ENCODE measurements at places on chromosomes 2 and 18.
A peak's percentile ranks its signal among the peaks of the same experiment; 100 is the strongest.

DNA sequence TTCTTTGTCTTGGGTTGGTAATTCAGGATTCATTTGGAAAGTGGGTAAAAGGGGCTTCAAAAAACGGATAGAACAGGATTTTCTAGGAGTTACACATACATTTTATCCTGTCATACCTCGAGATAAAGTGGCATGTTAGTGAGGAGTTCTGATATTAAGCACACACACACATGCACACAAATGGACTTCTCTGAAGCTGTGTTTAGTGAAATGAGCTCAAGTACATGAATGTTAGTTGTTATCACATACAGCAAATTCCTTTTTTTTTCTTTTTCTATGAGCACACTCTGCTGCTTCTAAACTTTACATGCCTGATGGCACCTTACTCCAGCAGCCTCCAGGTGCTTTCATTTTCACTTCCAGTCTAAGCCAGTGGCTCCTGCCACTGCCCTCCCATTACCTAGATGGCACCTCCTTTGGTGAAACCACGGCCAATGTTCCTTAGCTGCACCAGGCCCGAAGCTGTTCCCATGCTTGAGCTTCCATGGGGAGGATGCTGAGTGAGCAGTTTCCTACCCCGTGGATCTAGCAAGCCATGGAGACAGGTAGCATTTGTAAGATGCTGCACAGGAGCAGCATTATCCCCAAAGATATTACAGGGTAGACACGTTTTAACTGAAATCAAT lies 49.7 kb downstream of the STAT1 start:
- no peaks in the 10 kb centered on the region for H3K36me3 ChIP-seq
- H3K4me1 ChIP-seq: no peaks in the 10 kb centered on the region
- H3K4me3 ChIP-seq: no peak overlapping the region
- H3K27me3 ChIP-seq: no peaks in the 10 kb centered on the region

- DNase-seq: no peak
- no peaks in the 10 kb centered on the region for H3K36me3 ChIP-seq
- no peaks in the 10 kb centered on the region for H3K4me1 ChIP-seq
- H3K27ac ChIP-seq: no peak overlapping the region
- H3K27me3 ChIP-seq: no peaks in the 10 kb centered on the region
- H3K4me3 ChIP-seq: no peak overlapping the region
These were observed 385.8 kb upstream of the TRIB2 start for GRCh38 chr2:12330916-12331315.

- peak; percentile 31 for DNase-seq
- H3K36me3 ChIP-seq: no peaks in the 10 kb centered on the region
- H3K4me1 ChIP-seq: peaks cover 3% of the 10 kb centered on the region
- H3K27me3 ChIP-seq: no peaks in the 10 kb centered on the region
- no peak overlapping the region for H3K27ac ChIP-seq
These were observed 626.6 kb upstream of the GYPC start for GRCh38 chr2:126029316-126029715.

- no peaks in the 10 kb centered on the region for H3K36me3 ChIP-seq
- H3K4me1 ChIP-seq: no peaks in the 10 kb centered on the region
- H3K4me3 ChIP-seq: no peak overlapping the region
- no peak for DNase-seq
These were observed 377.1 kb downstream of the CDH19 start for GRCh38 chr18:66226782-66227181.

Data from H1 (cell line).